Stimulated activated CD4-positive, alpha-beta T cell treated with anti-CD3 and anti-CD28 coated beads, Interleukin-12 subunit alpha, Interleukin-12 subunit beta, amount 100 ng/mL, for 48 hours (primary cell): ENCODE measurements at places on chromosomes 1 and 21.

- no peak for DNase-seq
Measured at GRCh38 chr1:89262643-89263042, 10.0 kb downstream of the GBP5 start.

- no peak for DNase-seq
Measured at GRCh38 chr1:92797297-92797696, 12.4 kb upstream of the EVI5 start.

DNA sequence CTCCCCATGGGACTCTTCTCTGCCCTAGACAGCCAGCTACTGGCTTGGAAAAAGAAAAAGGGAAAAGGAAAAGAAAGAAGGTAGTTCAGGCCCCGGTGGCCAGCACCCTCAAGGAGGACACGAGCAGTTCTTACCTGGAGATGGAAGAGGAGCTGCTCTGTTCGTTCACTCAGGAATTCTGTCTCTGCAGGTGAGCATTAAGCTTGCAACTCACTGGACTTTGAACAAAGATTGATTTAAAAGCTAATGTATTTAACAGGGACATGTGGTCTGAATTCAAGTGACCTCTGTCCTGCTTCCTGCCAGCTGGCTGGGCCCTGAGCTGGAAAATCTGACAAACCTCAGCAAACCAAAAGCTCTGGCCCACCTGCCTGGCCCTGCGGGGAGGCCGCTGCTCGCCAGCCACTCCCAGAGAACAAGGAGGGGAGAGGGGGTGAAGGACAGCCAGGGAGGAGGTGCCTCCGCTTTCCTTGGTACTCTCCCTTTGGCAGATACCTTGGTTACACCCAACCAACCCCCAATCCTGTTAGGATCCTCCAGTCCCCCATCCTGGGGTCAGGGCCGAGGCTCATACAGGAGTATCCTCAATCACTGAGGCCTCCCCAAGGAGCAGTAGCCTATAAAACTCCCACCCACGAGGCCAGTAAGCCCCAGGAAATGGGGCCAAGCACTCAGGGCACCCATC, at the start of gene PDZK1:
Gene PDZK1 (minus strand): TSS at position 186 of the 685 bp plus-strand sequence. CDS start 19,347 bp downstream, outside the sequence.
- no peak for DNase-seq

DNA sequence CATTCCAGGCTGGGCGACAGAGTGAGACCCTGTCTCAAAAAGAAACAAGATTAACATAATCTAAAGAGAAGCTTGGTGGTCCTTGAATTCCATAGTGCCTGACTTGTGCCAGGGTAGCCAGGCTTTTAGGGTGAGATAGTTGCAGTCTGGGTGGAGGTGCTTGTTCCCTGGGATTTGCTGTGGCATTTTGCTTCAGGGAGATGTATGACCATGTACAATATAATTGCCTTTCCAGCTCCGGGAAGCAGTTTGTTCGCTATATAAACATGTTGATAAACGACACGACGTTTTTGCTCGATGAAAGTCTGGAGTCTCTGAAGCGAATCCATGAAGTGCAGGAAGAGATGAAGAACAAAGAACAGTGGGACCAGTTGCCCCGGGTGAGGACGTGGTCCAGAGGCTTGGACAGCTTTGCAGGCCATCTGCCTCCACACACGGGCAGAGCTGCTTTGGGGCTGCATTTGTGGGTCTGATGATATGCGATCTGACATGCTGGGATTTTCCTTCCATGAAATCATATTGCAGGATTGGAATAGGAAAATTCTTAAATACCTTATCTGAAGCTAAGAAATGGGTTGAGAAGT, 49.4 kb upstream of the KIF1B start:
- DNase-seq, result no peak

DNA sequence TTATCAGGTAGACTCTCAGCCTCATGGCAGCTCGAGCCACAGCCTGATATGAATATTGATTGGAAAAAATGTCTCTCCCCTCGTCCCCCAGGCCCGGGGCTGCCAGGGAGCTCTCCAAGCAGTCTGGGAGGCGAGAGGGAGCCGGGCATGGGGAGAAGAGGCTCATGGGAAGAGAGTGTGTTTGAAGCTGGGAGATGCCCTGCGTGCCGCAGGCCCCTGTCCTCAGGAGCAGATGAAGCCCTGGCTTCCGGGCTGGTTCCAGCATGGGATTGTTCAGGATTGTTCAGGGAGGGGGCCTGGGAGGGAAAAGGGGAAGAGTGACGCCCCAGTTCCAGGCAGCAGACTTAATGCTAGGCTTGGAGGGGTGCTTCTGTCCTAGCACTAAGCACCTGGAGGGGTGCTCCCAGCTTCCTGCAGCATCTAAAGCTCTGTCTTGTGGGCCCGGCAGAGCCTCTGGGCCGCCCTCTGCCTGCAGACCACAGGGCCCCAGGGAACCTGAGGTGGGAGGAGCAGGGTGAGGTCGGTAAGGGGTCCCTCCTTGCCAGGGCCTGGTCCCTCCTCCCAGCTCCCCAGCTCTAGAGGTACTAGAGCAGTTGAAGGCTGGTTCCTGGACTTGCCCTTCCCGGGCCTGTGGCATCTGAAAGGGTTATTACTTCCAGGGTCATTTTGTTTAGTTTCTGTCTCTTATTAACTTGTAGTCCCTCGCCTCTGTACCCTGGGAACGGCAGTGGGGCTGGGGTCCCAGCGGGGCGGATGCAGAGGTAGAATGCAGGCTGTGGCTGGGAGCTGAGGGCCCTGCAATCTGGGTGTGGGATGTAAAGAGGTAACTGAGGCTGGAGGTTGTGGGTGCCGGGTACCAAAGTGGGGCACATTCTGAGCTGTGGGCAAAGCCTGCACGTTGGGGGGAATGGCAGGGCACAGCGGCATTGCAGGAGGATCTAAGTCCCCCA, 334.8 kb upstream of the VAMP3 start:
- no peak for DNase-seq

DNA sequence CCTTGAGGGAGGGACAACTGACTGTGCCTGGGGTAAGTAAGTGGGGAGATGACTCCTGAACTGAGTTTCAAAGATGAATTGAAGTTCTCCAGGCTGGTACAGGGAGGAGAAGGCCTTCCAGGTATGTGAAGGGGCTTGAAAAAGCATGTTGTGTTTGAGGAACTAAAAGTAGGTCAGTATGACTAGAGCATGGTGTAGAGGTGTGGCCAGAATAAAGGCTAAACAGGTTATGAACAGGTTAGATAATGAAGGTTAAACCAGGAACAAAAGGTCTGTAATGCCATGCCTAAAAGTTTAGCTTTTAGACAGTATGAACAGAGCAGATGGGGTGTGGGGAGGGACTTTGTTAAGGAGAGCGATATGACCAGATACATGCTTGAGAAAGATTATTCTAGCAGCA, 7.3 kb upstream of the CLSPN start:
- no peak for DNase-seq

GRCh38 chr21:25999921-26000582, 170.5 kb downstream of the APP start:
- peak; percentile 6 for DNase-seq

- DNase-seq, result no peak
Measured at GRCh38 chr1:154809436-154810413, 60.4 kb downstream of the KCNN3 start.

- no peak for DNase-seq
Measured at GRCh38 chr1:21655748-21656147, 13.4 kb downstream of the RAP1GAP start.

DNA sequence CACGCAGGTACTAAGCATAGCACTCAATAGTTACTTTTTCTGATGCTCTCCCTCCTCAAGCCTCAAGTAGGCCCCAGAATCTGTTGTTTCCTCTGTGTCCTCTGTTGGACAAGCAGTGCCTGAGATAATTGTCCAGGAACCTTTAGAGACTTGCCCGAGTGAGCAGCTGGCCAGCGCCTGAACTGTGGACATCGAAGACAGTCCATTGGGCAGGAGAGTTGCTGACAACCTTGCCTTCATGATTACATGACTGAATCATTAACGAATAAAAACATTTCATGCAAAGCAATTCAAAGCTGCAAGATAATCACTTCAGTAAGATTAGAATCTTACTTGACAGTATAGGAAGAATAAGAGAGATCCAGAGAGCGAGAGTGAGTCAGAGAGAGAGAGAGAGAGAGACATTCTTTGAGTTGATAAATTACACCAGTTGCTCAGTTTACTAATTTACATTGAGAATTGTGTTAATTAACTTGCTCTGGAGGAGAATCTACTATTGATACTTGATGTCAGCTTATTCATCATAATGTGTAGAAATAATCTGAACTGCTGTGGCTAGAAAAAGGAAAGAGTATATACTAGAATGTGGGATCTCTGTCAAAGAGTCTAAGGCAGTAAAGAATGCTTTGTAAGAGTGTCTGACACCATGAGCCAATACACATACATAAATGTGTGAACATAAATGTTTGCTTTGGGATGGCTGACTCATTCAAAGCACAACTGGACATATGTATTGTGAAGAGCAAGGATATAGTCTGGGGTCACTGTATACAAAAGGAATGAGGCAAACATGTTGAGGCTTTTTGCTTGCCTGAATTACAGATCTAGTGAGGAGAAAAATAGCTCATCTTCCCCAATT, 216.0 kb downstream of the ZNF326 start:
- DNase-seq, result no peak

DNA sequence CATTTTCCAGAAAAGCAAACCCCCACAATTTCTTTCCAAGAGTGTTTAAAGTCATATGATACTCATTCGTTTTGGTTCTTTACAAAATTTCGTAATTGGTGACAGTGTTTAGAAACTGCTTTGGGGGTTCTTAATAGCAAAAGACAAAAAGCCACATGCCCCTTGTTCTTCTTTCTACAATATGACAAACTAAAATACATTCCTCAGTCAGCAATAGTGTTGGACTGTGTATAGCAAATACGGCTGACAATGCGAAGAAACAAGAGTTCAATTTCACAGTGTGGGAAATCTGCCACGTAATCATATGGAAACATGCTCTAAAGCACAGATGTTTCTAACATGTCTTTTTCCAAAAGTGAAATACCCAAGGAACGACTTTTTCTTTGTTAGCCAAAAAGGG, 7.6 kb upstream of the IFNAR1 start:
- no peak for DNase-seq

GRCh38 chr1:44353604-44354003, 1.5 kb downstream of the ERI3 start:
- no peak for DNase-seq

DNA sequence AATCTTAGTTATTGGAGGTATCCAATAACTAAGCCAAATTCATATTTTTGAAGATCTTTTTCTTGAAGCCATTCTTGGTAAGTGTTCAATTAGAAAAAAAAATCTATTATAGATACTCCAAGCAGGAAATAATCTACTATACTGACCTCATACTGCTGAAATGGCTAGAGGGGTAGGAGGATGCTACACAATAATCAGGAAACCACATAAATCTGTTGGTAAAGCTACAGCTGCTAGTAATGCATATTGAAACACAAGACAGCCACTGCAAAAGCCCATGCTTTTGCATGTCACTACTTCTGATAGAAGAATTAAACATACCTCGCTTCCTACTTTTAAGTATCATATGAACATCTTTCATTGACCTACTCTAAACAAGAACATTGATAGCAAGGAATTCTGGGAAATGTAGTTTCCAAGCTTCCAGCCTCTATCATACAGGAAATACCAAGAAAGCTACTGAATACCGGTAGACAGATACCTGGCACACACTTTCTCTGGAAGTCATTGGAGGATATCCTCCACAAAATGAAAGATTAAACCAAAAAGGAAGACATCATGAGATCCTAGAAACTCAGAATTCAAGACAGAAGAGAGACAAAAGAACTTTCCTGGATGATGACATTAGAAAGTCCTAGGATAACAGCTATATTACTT, 103.0 kb upstream of the VAV3 start:
- DNase-seq, result no peak

DNA sequence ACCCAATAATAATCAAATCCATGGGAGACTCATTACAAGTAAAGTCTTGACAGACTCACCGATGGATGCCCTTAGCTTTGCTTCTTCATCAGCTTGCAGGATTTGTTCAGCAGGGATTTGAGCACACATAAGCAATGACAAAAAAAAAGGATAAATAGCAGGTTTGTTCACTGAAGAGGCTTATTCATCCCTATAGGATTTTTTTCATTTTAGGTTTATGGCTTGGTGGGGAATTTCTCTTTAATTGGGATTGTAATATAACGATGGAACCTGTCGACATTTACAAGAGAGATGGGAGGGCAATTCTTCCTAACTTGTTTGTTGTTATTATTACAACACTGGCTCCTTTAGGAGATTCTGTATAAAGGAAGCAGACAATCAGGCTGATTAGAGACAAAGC, 649.1 kb upstream of the PLXNA2 start:
- no peak for DNase-seq

GRCh38 chr1:89866568-89866967, 45.7 kb downstream of the LRRC8D start:
- DNase-seq, result no peak

- no peak for DNase-seq
Measured at GRCh38 chr1:28983509-28984310, 69.3 kb downstream of the EPB41 start.

GRCh38 chr1:213326281-213327016, 275.4 kb downstream of the RPS6KC1 start:
- DNase-seq, result no peak

DNA sequence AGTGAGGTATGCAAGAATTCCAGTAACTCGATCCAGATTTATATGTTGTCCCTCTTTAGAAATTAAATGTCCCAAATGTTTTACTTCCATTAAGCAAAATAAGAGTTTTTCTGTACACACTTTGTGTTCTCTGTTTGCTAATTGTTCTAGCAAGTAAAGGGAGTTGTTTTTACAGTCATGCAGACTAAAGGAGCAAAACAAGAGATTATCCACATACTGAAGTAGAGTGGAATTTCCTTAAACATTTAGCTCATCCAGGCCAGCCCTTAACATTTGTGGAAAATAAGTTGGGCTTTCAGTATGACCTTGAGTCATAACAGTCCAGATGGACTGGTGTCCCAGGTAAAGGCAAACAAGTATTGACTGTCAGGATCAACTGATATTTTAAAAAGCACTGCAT, 44.1 kb upstream of the TINAGL1 start:
- no peak for DNase-seq

DNA sequence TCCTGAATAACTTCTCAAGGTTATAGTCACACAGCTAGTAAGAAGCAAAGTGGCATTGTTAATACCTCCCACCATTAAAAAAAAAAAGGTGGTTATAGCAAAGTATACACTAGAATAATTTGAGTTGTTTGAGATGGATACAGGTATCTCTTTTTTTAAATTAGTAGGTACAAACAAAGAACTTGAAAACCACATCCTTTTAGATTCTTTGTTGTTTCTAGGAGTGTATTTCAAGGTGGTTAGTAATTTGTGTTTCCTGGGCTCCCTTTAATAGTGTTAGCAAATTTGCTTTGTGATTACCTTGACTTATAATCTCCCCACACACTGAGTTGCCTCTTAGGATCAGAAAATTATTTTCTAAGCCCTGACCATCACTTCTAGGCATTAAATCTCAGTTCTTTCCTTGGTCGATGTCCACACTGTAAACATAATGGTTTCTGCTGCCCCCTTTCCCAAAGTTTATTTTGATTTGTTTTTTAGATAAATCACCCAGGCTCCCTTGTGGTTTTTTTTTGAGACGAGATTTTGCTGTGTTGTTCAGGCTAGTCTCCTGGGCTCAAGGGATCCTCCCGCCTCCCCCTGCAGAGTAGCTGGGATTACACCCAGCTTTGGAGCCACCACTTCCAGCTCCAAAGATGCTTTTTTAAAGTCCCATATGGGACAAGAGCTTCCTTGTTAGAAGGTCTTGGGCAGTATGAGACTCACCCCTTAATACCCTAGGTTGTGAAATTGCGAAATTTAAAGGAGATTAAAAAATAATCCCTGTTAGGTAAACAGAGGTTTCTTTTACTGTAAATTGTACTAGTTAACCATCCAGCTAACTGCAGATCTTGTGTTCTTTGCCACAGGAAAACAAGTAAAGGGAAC, 6.2 kb downstream of the AKIRIN1 start:
- no peak for DNase-seq
